ENCODE measurements at places on chromosomes 2 and 18. TPM values are rescaled to one million over a fixed set of nuclear protein-coding genes. Genes with fewer than 3 reads are reported as not detected.

Gene FNDC4
- not detected for total RNA-seq

Gene ALPG
- not detected for total RNA-seq

DNA sequence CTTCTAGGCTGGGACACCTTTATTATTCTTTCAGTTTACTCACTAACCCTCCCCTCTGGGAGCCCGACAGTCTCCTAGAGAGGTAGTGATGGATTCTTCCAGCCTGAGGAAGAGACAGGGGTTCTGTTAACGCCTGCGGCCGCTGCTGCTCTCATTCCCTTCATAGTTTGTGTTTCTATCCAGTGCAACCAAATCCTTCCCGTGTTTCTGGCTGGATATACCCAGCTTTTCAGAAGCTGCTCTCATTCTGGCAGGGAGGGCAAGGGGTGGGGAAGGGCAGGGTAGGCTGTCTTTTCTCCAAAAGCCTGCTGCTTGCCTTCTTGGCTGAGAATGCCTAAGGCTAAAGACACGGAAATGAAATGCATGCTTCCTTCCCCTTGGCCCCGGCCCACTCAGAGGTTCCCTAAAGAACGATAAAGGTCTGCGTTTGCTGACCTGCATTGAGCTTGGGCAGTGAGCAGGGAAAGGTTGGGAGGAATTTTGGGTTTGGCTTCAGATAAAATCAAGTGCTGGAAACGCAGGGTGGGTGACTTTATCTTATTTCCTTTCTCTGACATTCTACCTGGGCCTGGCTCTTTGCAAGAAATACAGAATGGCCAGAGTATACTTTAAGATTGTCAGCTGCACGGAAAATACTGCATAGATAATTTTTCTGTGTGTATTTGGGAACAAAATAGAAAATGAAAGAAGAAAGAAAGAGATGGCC is 390.9 kb downstream of the NBAS start:
- DNase-seq: no peak

DNA sequence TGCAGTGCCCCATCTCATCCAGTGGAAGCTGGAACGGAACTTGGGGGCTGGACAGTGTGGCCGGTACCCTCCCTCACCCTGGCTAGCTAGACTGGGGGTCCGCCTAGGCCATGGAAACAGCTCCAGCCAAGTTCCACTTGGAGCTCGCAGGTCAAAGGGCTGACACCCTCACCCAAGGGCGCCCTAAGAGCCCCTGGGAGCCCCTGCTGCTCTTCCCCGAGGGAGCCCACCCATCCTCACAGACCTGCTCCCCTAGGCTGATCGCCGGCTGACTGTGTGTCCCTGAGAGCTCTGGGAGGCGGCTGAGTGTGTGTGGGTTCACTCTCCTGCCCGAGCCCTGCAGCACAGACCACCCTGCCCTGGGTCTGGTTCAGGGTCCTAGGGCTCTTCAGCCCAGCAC is 118.2 kb upstream of the OTOS start:
- DNase-seq: no peak

DNA sequence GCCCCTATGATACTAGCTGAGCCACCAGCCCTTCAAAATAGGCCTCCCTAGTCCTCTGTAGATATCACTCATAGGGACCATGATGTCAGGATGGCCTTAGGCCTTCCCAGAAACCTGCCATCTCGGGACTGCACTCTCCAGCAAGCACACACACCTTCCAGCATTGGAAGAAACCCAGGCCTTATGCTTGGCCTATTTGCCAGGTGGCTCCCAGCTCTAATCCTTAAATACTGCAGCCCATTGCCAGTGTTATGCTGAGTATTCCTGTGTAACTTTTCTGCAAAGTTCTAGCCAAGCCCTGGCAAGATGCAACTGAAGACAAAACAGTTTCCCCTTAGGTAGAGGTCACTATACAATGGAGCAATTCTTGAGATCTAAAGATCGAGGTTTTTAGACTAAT is 316.5 kb downstream of the SETBP1 start:
- no peak for DNase-seq

- DNase-seq: no peak
Measured at GRCh38 chr18:58325494-58325893, 281.5 kb downstream of the NEDD4L start.

GRCh38 chr2:17915811-17916518 is 37.5 kb downstream of the KCNS3 start:
- DNase-seq: no peak

GRCh38 chr2:168566974-168567665 is 111.0 kb downstream of the CERS6 start:
- DNase-seq: no peak

DNA sequence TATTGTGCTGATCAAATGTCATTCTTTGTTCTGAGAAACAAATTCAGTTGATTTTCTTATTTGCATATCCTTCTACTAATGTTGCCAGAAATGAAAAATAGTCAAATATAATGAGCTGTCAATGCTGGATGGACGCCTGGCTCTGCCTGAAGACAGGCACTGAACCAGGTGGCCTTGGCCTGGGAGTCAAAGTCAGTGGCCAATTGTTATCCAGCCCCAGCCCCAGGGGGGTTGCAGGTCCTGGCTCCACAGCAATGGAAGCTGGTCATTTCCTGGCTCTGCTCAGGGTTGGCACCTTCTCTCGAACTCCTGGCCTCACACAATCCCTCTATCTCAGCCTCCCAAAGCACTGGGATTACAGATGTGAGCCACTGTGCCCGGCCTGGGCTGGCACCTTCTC is 176.8 kb upstream of the GLI2 start:
- DNase-seq: no peak

Gene GPAT2
- total RNA-seq: 8.4 TPM

Gene PAX3
- total RNA-seq: not detected

Data from activated CD4-positive, alpha-beta T cell treated with anti-CD3 and anti-CD28 coated beads for 36 hours (primary cell).